Aorta (tissue), 5 donors: ENCODE measurements at places on chromosomes 13 and 19.

- DNase-seq: no peak
These were observed 293.0 kb downstream of the DCT start for GRCh38 chr13:94186470-94186869.

GRCh38 chr19:40147338-40147692 lies 43.9 kb upstream of the MAP3K10 start:
- no peak for DNase-seq

DNA sequence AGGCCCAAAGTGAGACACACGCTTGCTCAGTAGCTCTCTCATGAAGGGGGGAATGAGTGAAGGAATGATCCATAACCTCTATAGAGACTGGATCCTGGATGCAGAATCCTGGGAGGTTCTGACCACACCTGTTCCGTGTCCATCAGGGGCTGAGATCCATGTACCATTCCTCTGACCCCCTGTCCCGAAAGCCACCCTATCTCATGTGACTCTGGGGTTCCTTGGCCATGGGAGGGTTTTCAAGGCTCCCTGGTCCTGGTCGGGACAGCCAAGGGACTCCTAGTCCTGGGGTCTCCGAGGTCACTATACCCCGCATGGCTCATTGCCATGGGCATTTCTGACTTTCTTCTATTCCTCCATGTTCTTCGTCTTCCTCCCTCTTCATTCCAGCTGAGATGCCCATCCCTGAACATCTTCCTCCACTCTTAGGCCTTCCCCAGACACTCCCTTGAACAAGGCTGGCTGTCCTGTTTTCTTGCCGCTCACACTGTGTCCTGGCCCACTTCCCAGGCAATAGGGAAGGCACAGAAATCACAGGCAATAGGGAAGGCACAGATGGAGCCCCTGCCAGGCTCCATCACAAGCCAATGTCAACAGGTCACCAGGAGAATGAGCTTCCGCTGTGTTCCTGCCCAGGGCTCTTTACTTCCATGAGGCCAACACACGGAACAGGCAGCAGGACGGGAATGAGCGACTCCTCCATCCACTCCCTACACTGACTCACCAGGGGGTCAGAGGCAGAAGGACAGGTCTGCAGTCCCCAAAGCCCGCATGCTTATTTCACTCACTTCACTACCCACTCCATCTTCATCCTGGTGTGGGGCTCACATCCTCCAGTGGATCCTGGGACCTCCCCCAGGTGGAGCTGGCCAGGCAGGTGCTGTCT lies 3.2 kb downstream of the CEACAM5 start:
- no peak for DNase-seq

GRCh38 chr19:5877427-5877826 lies 7.1 kb upstream of the FUT5 start:
- DNase-seq: no peak

DNA sequence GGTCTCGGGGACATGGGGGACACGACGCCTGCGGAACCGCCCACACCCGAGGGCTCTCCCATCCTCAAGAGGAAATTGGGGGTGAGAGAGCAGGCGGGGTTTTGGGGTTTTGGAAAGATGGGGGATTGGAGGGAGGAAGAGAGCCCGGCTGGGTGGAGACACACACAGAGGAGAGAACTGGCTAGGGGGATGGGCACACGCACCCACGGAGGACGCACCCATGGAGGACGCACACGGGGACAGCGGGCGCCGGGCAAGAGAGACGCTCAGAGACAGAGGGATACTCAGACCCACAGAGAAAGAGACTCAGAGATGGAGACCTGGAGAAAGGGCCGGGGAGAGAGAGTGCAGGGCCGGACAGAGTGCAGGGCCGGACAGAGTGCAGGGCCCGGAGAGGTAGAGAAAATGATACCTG lies 52.1 kb downstream of the MAP4K1 start:
- DNase-seq: no peak

- no peak for DNase-seq
These were observed 6.9 kb upstream of the CEACAM5 start for GRCh38 chr19:41701401-41702075.

GRCh38 chr13:75145927-75146326 lies 336.0 kb downstream of the TBC1D4 start:
- no peak for DNase-seq

DNA sequence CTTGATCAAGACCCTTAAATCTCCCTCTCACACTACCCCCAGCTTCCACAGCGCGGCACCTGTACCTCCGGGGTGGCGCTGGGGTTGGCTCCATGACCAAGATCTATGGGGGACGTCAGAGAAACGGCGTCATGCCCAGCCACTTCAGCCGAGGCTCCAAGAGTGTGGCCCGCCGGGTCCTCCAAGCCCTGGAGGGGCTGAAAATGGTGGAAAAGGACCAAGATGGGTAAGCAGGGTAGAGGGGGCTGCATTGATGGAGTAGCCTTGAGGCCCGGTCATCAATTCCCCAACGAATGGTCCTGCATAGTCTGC lies 8.1 kb upstream of the CD79A start:
- DNase-seq: no peak

DNA sequence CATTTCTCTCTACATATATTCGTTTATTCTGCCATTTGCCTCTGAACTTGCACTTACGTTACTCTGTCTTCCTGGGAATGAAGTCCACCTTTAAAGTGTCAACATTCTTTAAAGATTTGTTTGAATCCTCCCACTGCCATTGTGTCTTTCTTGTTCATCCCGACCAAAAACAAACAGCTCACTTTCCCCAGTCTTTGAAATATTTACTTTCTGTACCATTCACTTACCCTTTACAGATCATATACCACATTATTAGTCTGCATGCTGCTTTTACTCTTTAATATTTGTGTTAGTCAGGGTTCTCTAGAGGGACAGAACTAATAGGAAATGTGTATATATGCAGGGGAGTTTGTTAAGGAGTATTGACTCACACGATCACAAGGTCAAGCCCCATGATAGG lies 176.6 kb upstream of the STARD13 start:
- DNase-seq: no peak

DNA sequence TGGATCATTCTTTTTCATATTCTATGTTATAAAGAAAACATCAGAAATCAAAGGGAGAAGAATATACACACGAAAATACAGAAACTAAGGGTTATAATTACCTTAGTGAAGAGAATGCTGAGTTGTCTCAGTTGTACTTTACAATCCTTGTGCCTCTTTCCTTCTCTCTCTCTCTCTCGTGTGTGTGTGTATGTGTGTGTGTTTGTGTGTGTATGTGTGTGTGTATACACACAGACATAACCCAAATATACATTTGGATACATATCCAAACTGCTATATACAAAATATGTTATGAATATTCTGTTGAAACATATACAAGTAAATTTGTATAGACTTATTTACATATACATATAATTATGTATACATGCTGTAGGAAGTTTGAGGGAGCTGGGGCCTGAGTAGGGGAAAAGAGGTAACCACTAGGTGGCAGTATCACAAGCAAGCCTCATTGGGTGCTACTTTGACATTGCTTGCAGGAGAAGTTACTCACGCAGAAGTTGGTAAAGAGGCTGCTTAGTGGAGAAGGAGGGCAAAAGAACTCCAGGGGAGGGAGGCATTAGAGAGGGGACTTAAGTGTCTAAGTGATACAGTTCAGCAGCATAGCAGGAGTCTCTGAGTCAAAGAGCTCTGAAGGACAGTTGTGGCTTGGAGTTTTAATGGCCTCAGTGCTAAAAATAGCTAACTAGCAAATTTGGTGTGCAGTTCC lies 465.1 kb upstream of the PCDH20 start:
- no peak for DNase-seq

GRCh38 chr13:28494778-28495537 lies at the start of gene FLT1:
FLT1 (minus strand) TSS chr13:28495128; CDS start chr13:28494843, 285 bp downstream.
- peak; percentile 83 for DNase-seq

DNA sequence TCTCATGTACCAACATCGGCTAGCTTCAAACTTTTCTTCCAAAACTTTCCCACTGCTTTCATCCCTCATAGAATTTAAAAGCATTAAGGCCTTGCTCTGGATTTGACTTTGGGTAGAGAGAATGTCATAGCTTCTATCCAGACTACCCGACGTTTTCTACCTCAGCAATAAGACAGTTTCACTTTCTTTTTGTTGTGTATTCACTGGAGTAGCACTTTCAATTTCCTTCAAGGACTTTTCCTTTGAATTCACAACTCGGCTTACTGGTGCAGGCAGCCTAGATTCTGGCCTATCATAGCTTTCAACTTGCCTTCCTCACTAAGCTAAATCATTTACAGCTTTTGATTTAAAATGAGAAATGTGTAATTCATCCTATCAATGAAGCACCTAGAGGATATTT lies 420.4 kb upstream of the GPC6 start:
- DNase-seq: no peak

GRCh38 chr13:76921516-76921915 lies 26.8 kb upstream of the ACOD1 start:
- DNase-seq: peak; percentile 66

- peak; percentile 92 for DNase-seq
These were observed at the start of gene ZNF549 for GRCh38 chr19:57527136-57527881. ZNF549 (plus strand) TSS chr19:57527356; CDS start chr19:57527574, 218 bp downstream.

GRCh38 chr13:38520041-38520440 lies 166.8 kb upstream of the FREM2 start:
- no peak for DNase-seq

GRCh38 chr13:78339927-78340326 lies 263.4 kb downstream of the POU4F1 start:
- DNase-seq: no peak

GRCh38 chr13:56459286-56459685 lies 681.4 kb upstream of the PRR20A start:
- no peak for DNase-seq

DNA sequence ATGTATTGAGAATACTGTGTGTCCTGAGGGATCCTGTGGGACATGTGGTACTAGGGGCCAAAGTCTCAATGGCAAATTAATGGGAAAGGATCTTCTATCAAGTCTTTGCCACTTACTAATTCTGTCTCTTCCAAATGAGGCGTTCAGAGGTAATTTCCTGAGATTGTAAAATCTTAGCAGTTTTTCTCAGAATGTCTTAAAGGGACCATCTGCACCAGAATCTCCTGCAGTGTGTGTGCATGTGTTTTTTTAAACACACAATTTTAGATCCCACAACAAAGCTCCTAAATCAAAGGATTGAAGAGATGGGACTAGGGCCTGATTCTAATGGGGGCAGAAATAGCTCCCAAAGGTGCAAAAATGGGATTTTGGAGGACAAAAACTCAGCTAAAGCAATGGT lies 78.2 kb downstream of the MYO16 start:
- no peak for DNase-seq

DNA sequence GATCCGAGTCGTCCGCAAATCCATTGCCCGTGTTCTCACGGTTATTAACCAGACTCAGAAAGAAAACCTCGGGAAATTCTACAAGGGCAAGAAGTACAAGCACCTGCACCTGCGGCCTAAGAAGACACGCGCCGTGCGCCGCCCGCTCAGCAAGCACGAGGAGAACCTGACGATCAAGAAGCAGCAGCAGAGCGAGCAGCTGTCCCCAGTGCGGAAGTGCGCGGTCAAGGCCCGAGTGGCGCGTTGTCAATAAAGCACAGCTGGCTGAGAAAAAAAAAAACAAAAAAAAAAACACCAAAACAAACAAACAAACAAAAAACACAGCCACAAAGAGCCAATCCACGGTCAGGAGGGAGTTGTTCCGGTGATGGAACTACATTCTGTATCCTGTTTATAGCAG lies 4.7 kb upstream of the GNA15 start:
- DNase-seq: no peak

DNA sequence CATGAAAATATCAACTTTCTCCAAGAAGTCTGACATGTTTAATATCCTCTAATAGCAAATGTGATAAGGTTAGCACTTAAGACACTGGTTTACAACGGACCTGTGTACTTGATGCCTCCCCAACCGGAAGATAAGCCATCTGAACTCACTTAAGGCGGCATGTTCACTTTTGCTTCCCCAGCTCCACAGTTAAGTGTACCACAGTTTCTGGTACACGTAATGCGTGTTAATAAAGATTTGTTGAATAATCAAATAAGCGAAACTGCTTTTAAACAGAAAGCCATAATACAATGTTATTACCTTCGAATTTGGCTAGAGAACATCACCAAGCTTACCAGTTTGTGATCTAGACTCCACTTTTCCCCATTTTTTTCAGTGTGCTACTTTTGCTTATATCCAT lies 1.4 kb upstream of the PAN3 start:
- DNase-seq: no peak

DNA sequence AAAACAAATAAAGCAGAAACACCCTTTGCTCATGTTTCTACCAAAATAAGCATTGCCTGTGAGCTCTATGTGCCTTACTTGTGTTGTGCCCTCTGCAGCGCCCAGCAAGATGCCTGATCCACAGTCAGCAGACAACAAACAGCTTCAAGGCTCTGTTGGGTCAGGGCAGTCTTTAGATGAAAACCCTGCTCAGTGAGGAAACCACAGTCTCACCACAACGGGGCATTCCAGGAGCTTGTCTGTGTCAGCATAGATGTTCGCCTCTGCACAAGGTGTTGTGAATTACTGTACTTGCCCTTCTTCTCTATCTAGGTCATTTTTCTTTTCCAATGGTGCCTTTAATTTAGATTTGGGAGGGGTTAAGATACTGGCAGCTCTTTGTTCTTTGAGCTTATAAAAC lies 251.9 kb downstream of the COL4A1 start:
- no peak for DNase-seq

- no peak for DNase-seq
These were observed 277.9 kb downstream of the RBM26 start for GRCh38 chr13:79128158-79128557.

DNA sequence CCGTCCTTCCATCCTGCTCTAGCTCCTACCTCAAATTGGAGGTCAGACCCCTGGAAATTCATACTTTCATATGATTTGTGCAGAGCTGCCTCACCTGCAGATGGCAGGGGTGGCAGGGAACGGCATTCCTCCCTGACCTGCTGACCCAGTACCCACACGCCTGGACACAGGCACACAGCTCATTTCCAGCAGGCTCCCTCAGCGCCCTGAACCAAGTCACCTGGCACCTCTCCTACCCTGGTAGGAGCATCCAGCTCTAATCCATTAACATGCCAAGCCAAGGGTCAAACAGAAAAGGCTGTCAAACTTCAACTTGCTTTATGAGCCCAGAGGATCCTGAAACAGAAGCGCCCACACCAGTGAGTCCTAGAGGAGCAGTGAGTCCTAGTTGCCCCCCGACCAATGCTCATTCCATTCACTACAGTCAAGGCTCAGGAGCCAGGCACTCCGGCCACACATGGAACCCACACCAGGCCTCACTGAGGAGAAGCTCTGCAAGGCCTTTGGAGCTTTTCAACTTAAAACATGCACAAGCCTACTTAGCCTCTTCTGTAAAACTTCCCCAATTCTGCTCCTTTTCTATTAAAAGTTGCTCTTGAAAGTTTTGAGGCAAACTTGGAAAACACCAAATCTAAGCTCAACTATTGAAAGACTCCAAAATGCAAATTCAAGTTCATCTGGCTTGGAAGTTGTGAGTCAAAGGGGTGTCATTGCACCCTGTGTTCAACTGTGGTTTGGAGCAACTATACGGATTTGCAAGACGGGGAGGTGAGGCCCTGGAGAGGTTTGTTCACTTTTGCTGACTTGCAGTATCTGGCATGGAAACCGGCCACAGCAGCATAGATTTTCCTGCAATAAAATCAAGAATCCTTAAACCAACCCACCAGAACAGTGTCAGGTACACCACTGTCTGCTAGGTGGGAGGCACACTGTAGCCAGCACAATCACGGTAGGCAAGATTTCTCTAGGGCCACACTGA lies 96.7 kb downstream of the CRYL1 start:
- DNase-seq: no peak

GRCh38 chr13:97359181-97360057 lies 74.5 kb upstream of the RAP2A start:
- no peak for DNase-seq
